LHCN-M2 (cell line): ENCODE measurements at places on chromosomes 7 and 10. TPM values are rescaled to one million over a fixed set of nuclear protein-coding genes. Genes with fewer than 3 reads are reported as not detected.
A peak's percentile ranks its signal among the peaks of the same experiment; 100 is the strongest.

GRCh38 chr10:46229144-46229563 is 57.6 kb upstream of the ANTXRL start:
- DNase-seq = peak; percentile 6

Gene DPCD
- total RNA-seq = 50.7 and 71.6 TPM in 2 replicates

- DNase-seq = peak; percentile 44
Measured at GRCh38 chr7:97006055-97006815, 882 bp downstream of the DLX6 start.

DNA sequence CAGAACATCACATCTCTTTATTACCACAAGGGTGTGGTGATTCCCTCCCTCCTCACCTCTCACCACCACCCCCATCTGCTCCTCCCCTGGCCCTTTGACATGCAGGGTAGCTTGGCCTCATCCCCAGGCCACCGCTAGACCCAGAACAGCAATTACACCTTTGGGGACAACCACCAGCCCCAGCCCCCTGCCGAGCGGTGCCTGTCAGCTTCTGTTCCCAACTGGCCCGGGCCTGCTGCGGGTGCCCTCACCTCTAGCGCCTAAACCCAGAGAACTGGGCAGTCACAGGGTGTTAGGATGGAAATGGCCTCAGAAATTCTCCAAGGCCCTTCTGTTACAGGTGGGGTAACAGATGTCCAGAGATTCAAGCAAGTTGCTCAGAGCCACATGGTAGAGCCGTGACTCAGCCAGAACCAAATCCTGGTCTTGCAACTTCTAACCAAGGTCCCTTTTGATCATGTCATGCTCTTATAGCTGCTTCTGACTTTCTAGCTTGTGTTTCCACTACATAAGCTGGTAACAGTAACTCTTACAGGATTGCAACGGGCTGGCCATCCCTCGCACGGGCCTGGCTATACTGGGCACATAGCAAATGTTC is 78.0 kb downstream of the PRKAG2 start:
- DNase-seq = peak; percentile 45

DNA sequence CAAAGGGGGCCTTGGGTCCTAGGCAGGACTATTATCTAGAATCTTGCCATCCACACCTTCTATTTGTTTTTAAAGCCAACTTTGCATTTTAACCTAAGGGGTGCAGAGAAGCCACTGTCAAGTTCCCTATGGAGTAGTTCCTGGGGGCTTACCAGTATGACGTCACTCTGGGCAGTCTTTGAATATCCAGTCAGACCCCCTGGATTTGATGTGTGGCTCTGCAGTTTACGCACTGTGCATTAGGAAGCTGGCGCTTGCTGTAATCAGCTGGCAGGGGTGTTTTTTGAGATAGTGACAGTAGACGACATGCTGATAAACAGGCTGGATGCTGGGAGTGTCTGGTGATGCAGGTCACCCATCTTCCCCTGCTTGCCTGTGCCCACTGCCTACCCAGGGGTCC is 892.7 kb upstream of the ZNF722 start:
- DNase-seq = no peak

- no peak for DNase-seq
Measured at GRCh38 chr7:129613016-129613337, 1.5 kb downstream of the NRF1 start.

- DNase-seq = no peak
Measured at GRCh38 chr10:78736926-78737630, 331.7 kb upstream of the ZMIZ1 start.

GRCh38 chr7:111145472-111145871 is 54.5 kb downstream of the LRRN3 start:
- peak; percentile 61 for DNase-seq

- no peak for DNase-seq
Measured at GRCh38 chr7:151923097-151923876, 33.0 kb upstream of the GALNTL5 start.

DNA sequence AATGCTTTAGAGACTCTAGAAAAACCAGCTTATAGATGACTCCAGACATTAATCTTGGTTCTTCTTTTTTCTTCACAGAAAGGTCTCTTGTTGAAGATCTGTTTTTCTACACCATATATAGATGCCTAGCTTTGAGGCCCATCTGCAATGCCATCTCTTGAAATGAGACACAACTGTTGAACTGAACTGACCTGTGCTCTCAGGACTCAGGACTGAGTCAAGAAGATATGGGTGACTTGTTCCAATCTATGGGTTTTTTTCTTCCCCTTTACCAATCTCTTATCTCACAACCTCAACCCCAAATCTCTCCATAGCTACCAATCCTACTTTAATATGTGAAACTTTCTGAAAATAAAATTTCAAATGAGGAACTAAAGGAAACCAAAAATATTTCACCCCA is 194.7 kb downstream of the SNX13 start:
- no peak for DNase-seq

Gene THSD7A
- under 0.01 TPM in 2 replicates for total RNA-seq
